ENCODE measurements at places on chromosomes 5 and 9. TPM values are rescaled to one million over a fixed set of nuclear protein-coding genes. Genes with fewer than 3 reads are reported as not detected.

The TSSK1B gene
- 0.14 TPM for total RNA-seq

The MYO10 gene
- 62.5 TPM for total RNA-seq

The DNM1 gene
- total RNA-seq, result 1.4 TPM

The TOR1B gene
- 22.0 TPM for total RNA-seq

The SPINK13 gene
- total RNA-seq, result not detected

The PDZD2 gene
- 14.5 TPM for total RNA-seq

The SLU7 gene
- 33.9 TPM for total RNA-seq

The NKD2 gene
- total RNA-seq, result 0.11 TPM

The FGF10 gene
- not detected for total RNA-seq

The ANAPC2 gene
- total RNA-seq, result 20.8 TPM

The TIMD4 gene
- total RNA-seq, result not detected

The PLAC8L1 gene
- not detected for total RNA-seq

The HAPLN1 gene
- not detected for total RNA-seq

The LCNL1 gene
- not detected for total RNA-seq

The IL13 gene
- not detected for total RNA-seq

The SIT1 gene
- total RNA-seq, result not detected

The CBY3 gene
- total RNA-seq, result not detected

All from foreskin keratinocyte (primary cell).